IgD-negative memory B cell (primary cell): ENCODE measurements at places on chromosomes 4 and X. TPM values are rescaled to one million over a fixed set of nuclear protein-coding genes. Genes with fewer than 3 reads are reported as not detected.

Gene DCAF4L1
- not detected for polyA plus RNA-seq

Gene GLRB
- polyA plus RNA-seq, result not detected

Gene AR
- 0.20 TPM for polyA plus RNA-seq

Gene ARHGAP6
- polyA plus RNA-seq, result 0.97 TPM

Gene PNMA6F
- not detected for polyA plus RNA-seq

Gene PAGE2B
- not detected for polyA plus RNA-seq

Gene ADGRG4
- not detected for polyA plus RNA-seq

Gene F9
- not detected for polyA plus RNA-seq

Gene ZNF630
- 4.1 TPM for polyA plus RNA-seq

Gene ALB
- polyA plus RNA-seq, result not detected

Gene COQ2
- polyA plus RNA-seq, result 9.8 TPM

Gene GPRASP1
- 2.0 TPM for polyA plus RNA-seq

Gene HSFX2
- polyA plus RNA-seq, result 0.16 TPM

Gene TRAPPC11
- 19.5 TPM for polyA plus RNA-seq

Gene PCDH19
- polyA plus RNA-seq, result not detected

Gene DNAJB14
- 50.8 TPM for polyA plus RNA-seq

Gene GIMD1
- not detected for polyA plus RNA-seq

Gene C4orf50
- polyA plus RNA-seq, result not detected

Gene VCX3A
- not detected for polyA plus RNA-seq

Gene EGF
- 0.51 TPM for polyA plus RNA-seq

Gene RGN
- polyA plus RNA-seq, result not detected

Gene POLN
- 0.09 TPM for polyA plus RNA-seq

Gene ZFYVE28
- 1.0 TPM for polyA plus RNA-seq

Gene SYNPO2
- polyA plus RNA-seq, result not detected

Gene VEGFC
- not detected for polyA plus RNA-seq
